ENCODE measurements at places on chromosomes 3 and 15.

GRCh38 chr15:49827311-49827710, 206.5 kb downstream of the DTWD1 start:
- DNase-seq, result no peak

DNA sequence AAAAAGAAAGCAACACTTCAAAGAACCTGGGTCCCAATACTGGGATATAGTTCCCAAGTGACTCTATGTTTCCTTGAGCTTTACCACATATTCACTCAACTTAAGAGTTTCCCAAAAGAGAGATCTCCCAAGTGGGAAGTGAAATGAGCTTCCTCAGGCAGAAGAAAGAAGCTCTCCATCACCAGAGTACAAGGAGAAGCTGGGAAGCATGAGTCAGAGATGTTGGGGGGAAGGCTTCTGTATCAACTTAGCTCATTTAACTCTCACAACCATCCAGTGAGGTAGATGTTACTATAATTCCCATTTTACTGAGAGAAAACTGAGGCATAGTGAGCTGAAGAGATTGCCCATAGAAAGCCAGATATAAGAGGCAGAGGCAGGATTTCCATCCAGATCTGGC, 47.0 kb upstream of the TRIM42 start:
- DNase-seq, result no peak

DNA sequence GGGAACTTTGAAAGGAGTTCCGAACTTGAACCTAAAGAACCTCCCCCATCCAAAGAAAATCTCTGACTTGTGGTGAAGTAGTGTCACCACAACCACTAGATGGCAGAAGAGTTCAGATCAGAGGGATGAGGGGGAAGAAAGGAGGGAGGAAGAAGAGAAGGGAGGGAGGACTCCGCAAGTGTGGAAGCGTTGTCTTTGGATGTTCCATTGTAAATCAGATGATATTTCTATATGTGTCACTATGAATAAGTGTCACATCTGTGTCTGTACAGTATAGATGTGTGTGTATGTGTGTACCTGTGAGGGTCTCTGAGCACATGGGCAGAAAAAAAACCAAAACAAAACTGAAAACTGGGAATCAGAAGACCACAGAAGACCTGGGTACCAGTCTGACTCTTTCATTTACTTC, 16.9 kb downstream of the SLC24A1 start:
- peak; percentile 68 for DNase-seq

DNA sequence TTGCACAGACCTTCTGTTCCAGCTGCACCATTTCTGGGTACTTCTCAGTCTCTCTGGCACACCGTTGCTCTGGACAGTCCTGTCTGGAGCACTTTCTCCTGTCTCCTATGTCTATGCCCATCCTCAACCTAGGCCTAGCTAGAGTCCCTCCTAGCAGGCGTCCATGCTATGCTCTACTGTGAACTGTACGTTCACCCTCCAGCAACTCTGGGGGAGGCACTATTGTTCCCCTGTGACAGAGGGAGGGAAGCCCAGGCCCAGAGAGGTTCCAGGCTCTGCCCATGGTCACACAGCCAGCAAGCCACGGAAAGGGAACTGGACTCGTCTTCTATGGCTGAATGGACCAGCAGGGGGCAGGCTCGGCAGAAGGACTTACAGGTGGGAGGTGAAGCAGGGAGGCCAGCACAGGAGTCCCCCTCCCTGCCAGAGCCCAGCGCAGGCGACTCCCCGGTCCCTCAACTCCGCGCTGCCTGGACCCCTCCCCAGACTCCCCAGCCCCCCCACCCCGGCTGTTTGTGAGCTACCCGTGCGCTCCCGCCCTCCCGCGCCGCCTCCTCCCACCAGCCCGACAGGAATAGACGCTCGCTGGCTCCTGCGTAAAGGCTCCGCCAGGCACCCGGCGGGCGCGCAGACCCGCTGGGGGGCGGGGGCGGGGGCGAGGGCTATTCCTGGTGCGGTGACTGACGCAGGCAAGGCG, 1.7 kb upstream of the LINGO1 start:
- DNase-seq, result no peak

DNA sequence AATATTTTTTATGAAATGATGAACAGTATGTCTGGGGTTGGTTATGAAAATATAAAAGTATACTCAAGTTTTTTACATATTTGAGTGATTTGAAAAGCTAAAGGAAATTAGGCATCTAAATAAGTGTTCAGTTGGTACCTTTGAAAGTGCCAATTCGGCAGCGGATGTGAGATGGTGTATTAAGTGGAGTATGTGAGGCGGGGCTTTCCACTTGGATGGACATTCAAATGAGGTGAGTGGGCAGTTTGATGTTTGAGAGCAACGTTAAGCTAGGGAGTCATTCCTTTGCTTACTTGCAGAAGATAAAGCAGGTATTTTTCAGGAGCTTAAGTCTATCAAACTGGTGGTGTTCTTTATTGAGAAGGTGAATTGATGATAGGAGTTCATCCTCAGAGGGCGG, 189.0 kb upstream of the GOLIM4 start:
- no peak for DNase-seq

GRCh38 chr3:40518067-40518466, 6.7 kb upstream of the ZNF621 start:
- no peak for DNase-seq

DNA sequence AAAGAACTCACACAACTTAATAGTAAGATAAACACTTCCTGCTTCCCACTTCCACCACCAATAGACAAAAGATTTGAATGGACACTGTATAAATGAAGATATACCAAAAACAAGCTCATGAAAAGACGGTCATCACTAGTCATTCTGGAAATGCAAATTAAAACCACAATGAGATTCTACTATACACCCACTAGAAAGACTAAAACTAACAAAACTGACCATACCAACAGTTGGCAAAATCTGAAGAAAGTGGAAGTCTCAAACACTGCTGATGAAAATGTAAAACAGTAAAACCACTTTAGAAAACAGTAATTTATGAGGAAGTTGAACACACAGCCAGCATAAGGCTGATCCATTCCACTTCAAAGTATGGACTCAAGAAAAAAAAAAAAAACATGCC, 35.6 kb upstream of the CD96 start:
- DNase-seq, result no peak

GRCh38 chr3:57007521-57008460, 52.7 kb upstream of the SPATA12 start:
- no peak for DNase-seq

DNA sequence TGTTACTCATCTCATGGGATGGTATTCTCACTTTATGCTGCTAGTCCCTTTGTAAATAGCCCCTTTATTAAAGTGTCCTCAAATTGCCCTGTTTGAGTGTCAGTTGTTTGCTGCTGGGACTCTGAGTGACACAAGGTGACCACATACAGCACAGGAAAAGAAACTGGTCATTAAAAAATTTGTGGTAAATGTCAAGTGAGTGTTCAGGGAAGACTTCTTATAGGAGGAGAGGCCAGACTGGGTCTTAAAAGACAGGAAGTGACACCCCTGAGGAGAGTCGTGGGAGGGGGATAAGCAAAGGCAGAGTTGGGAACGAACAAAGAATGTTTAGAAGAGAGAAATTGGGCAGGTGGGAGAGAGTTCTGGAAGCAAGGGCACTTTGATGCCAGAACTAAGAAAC, 35.2 kb downstream of the CCR3 start:
- DNase-seq, result no peak

- no peak for DNase-seq
Observed at GRCh38 chr3:188207941-188208515, 54.1 kb downstream of the LPP start.

DNA sequence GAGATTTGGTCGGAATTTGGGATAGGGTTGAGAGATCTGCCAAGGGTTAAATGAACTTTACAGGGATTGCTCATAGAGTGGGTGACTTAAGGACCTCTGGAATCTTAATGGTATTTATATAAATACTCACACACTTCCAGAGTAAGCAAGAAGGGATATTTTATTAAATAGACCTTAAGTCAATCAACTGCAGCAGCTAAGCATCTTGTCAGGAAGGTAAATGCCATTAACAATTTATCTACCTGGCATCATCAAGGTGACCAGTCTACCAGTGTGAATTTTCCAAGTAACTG, 123.9 kb downstream of the FEZF2 start:
- no peak for DNase-seq

DNA sequence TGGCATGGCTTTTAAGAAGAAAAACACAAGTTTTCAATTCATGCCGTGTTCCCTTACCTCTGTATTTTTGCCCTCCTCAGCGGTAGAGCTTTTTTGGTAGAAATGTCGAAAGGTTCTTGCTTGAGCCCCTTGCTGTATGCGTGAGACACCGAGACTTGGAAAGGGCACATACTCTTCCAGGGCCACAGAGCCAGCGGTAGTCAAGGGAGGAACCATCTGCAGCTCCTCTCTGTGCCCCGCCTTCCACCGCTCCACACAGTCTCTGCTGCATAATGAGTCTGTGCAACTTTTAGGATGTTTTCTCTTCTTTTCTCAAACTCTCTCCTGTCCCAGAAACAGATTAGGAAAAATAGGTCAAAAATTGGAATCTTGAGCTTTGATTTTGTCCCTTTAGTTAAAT, 77.5 kb downstream of the LPP start:
- no peak for DNase-seq

GRCh38 chr15:60369696-60370095, 28.1 kb downstream of the ANXA2 start:
- no peak for DNase-seq

DNA sequence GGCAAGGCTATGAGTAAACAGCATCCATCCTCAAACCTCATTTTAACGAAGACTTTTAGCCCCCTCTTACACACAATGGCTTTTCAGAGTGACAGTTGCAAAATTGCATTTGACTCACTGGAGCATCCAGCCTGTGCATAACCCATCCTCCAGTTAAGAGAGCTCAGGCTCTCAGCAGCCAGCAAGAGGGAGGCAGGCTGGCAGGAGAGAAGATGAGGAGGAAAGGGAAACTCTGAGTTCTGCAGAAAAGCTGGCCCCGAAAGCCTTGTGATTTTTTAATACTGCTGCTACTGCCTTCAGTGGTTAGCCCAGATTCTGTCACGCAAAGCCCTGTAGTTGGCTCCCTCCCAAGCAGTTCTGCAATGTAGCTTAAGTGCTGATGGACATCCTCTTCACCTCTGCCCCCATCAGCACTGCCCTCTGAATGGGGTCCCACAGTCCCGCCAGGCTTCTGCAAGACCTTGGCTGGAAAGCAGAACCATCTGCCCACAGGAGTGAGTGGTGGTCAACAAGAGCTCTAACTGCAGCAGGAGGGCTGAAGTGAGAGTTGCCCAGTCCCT, 371.3 kb downstream of the EPHB1 start:
- no peak for DNase-seq

GRCh38 chr15:86595741-86596140, 516.1 kb downstream of the AGBL1 start:
- no peak for DNase-seq

DNA sequence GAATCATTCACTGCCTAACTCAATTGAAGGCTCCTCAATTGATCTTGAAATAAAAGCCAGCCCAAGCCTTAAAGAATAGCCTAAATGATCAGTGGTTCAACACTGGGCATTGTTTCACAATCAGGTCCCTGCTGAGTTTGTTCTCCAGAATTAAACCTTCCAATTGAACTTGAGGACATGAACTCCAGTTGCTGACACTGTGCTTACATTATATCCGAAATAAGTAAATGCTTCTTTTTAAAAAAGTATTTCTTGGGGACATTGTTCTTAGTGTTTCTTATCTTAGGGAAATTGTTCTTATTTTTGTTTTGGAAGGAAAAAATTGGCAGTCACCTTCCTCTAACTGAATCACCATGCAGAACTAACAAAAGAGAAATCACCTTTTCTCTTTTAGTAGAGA, 450.2 kb downstream of the RBMS3 start:
- DNase-seq, result no peak

GRCh38 chr3:123559040-123559861, 25.6 kb downstream of the HACD2 start:
- peak; percentile 22 for DNase-seq

DNA sequence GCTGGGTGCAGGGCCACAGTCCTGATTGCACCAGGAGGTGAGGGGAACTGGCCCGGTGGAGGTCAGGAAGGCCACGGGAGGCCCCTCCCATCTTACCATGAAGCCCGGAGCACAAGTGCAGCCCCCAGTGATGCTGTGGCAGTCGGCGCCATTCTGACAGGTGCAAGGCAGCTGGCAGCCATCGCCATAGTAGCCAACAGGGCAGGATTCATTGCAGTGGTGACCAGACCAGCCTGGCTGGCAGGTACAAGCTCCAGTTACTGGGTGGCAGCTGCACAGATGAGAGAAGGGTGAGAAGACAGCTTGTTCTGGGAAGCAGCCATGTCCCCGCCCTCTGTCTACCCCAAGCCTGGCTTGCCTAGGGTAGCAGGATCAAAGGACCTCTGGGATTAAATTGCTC, 88.2 kb downstream of the RAB11A start:
- no peak for DNase-seq

- DNase-seq, result peak; percentile 55
Observed at GRCh38 chr3:72887705-72888545, at the start of gene GXYLT2. Gene GXYLT2 (plus strand): TSS chr3:72888046. CDS start chr3:72888234, 188 bp downstream.

DNA sequence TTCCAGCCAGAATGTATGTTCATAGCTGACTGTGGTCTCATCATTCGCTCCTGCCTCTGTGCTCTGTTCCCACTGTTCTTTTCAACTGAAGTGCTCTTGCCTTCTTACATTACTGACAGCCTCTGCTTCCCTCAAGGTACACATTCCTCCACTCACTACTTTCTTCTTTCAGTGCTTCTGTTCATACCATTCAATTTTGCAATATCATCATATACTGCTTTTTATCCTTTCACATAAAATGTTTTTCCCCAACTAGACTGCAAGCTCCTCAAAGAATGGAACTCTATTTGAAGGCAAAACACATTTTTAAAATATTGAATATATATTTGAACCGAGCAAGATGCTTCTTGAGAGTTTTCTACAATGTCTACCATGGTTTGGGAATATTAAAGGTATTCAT, 291.1 kb downstream of the CTNNB1 start:
- DNase-seq, result no peak

Measured in Caki2 (cell line).